GM12892 (cell line): ENCODE measurements at places on chromosomes 16 and 17.
A peak's percentile ranks its signal among the peaks of the same experiment; 100 is the strongest.

GRCh38 chr16:66961065-66961744 lies at the start of gene CES3:
Gene CES3, plus strand, starts transcription at chr16:66961266. Its CDS starts 42 bp downstream, at chr16:66961308.
- peak; percentile 47 for DNase-seq

GRCh38 chr16:69564845-69565670 lies 708 bp upstream of the NFAT5 start:
- DNase-seq: no peak

DNA sequence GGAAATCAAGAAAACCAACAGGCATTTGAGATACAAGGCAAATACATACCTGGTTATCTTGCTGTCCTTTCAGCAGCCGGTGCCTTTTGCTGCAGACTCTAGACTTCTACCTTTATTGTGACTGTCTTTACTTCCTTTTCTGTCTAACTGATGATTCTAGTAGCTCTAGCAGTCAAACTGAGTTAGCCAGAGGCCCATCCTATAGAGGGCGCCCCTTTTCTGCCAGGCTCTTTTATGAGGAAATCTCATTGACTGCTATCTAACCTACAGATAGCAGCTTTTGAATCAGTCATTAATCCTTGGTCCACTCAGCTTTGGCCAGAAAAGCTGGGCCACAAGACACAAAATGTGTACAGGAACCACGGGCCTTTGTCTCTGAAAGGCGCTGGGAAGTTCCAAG lies 87.5 kb upstream of the WSB1 start:
- DNase-seq: no peak

GRCh38 chr17:79005063-79005861 lies 4.3 kb downstream of the CANT1 start:
- no peak for DNase-seq

- DNase-seq: no peak
These were observed 43.1 kb downstream of the GLG1 start for GRCh38 chr16:74563828-74564263.

DNA sequence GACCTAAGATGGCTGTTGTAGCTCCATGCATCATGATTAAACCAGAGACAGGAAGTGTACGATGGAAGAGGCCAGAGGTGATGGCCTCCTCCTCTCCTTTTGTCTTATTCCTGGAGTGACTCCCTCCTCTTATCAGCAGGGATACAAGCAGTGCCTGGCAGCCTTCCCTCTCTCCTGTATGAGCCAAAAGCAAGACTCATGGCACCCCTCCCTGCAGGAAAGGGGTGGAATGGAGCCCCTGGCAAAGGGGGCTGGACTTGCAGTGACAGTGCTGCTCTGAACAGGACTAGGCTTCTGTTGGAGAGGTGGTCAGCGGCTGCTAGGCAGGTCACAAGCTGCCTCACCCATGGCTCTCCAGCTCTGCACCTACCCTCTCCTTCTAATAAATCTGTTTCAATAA lies 8.4 kb downstream of the TXNL4B start:
- DNase-seq: no peak

GRCh38 chr16:64182985-64183384 lies 938.9 kb downstream of the CDH11 start:
- no peak for DNase-seq

- no peak for DNase-seq
These were observed 36.5 kb downstream of the NCOR1 start for GRCh38 chr17:16178836-16179235.

DNA sequence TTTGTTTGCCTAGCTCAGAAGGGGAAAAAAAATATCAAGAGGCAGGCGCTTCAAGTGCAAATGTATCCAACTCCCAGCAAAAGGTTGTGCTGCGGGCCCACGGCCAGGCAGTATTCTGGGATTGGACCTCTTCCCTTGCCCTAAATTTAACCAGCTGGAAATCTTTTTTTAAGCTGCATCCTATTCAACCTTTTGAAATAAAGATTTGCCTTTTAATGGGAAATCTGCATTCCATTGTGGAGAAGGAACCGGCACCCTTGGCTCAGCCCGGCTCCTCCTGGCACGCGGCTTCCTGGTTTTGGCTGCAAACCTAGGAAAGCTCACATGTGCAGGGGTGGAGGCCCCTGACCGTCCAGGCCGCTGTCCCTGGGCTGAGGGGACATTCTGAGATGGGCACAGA lies 38.8 kb upstream of the ENPP7 start:
- no peak for DNase-seq

GRCh38 chr16:87080571-87081167 lies 236.5 kb downstream of the C16orf95 start:
- no peak for DNase-seq

DNA sequence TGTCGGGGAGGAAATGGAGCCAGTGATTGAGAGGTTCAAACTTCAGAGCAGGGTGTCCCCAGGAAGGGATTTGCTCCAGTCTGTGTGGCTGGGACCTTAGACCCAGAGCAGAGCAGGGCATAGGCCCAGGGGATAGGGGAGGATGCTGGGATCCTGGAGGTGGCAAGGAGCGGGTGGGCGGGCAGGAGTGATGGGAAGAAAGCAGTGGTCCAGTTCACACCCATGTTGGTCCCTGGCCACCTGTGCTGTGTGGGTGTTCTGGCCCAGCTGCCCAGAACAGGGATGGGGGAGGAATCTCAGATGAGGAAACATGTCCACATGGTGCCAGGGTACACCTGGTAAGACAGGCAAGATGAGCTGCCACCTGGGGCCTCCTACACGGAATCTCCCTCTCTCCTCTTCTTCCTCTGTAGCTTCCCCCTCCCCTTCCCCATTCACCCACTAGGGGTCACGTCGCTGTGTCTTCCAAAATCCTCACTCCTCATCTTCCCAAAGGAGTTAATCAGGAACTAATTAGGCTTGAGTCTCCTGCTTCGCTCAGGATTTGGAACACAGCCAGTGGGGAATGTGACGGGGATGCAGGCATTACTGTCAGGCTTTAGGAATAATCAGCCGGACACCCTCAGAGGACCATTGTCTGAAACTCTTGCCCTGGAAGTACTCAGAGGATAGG lies 2.3 kb downstream of the BEAN1 start:
- DNase-seq: no peak

DNA sequence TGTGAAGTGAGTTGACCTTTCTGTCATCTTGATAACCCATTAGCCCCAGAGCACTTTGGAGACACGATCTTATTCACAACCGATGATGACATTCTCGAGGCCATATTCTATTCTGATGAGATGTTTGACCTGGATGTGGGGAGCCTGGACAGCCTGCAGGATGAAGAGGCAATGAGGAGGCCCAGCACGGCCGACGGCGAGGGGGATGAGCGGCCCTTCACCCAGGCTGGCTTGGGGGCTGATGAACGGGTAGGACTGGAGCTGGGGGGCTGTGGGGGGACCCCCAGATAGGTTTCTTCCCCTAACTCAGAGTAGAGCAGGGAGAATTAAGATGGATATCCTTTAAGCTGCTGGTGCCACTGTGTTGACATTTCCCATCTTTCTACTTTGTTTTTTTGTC lies 201.7 kb downstream of the KATNIP start:
- DNase-seq: no peak

GRCh38 chr17:64081802-64082799 lies 47.8 kb downstream of the ERN1 start:
- DNase-seq: no peak

DNA sequence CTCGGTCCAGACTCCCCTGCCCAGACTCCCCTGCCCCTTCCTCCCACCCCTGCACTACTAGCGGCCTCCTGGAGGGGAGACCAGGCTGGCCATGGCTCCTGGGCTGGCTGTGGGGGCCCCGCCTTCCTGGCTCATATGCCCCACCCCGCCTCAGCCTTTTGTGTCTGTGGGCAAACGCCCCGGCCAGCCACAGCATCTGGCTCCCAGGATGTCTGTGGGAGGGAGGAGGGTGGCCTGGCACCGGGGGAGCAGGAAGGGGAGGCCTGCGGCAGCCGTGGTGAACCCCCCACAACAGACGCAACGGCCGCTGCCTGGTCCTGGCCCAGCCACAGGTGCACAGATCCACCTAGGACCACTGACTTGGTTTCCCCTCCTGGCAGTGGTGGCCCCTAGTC lies 32.9 kb downstream of the BAHCC1 start:
- DNase-seq: no peak

DNA sequence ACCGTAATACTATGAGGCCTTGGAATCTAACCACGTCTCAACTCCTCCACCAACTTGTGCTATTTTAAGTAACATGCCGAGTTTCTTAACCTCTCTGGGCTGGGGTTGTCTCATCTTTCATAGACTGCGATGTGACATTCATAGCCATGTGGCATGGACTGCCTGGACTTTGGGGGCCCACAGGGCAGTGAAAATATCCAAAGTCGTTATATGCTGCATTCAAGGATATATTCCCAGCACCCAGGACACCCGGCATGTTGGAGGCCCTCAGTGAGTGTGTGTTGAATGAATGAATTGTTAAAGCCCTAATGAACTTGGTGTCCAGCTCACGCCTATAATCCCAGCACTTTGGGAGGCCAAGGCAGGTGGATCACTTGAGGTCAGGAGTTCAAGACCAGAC lies 203.1 kb downstream of the CBLN1 start:
- no peak for DNase-seq

DNA sequence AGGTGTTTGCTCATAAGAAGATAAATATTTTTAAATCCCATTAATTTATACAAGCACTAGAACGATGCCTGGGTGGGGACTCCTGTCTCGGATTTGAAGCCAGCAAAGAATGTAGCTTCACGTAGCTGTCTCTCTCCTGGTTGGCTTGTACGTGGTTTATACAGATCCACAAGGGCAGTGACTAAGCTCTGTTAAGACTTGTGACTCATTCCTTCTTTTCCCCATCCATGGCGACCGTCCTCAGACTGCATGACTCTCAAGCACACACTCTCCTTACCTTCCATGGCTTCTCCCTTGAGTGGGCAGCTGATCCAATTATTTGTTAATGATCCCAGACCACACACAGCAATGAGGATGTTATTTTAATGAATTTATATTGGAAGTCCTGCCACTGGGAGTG lies 679.7 kb upstream of the SOX9 start:
- DNase-seq: no peak

DNA sequence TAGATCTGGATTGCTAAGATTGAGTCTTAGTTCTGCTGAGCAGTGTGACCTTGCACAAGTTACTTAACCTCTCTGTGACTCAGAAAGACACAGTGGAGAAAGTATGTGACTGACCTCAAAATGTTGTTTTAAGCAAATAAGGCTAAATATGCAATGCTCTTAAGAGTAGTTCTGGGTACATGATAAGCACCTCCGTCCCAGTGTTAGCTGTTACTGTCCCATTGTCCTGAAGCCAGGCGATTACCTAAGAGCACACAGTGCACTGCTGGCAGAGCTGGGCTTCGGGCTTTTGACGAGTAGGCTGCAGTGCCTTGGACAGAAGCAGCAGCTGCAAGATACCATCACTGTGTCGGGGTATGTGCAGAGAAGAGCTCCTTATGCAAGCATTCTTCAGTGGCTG lies 32.7 kb upstream of the FOXF1 start:
- DNase-seq: no peak

- no peak for DNase-seq
These were observed 11.0 kb upstream of the KRT19 start for GRCh38 chr17:41539071-41539492.

- no peak for DNase-seq
These were observed 138.0 kb downstream of the NLK start for GRCh38 chr17:28180449-28180848.

DNA sequence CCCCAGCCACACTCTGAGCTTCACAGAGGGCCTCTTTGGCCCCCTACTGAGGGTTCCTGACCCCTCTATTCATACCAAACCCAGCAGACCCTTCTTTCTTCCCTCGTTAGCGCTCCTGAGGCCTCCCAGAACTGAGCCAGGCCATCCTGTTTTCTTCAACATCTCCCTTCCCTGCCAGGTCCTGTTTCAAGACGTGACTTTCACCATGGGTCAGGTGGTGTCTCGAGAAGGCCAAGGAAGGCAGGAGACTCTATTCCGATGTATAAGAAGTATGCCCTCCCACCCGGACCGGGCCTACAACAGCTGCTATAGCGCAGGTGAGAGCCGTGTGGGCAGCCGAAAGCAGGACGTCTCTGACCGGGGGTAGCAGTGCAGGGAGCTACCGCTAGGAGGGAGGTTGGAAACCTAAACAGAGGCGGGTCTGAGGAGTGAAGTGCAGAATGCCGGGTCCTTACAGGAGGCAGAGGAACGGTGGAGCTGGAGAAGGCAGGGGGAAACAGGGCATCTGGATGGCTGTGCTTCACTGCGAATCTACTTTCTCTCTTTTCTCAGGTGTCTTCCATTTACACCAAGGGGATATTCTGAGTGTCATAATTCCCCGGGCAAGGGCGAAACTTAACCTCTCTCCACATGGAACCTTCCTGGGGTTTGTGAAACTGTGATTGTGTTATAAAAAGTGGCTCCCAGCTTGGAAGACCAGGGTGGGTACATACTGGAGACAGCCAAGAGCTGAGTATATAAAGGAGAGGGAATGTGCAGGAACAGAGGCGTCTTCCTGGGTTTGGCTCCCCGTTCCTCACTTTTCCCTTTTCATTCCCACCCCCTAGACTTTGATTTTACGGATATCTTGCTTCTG lies 1.3 kb upstream of the SENP3 start:
- no peak for DNase-seq

GRCh38 chr17:57288773-57289121 lies 32.4 kb downstream of the MSI2 start:
- DNase-seq: no peak

DNA sequence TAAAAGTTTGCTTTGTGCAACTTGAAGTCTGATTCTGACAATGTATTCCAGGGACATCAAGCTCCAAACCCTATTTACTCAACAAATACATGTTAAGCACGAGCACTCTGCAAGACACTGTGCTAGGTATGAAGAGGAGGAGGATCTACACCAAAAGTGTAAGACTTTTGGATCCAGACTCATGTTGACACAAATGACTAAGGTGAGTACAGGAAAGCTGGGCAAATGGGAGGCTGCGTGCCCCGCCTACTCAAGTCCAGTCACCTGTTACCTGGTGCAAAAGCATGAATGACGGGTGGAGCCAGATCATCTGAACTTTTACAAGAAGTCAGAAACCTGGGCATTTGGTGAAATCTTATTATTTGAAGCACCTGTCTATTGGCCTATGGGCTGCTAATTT lies 120.7 kb downstream of the ABCC12 start:
- DNase-seq: no peak

DNA sequence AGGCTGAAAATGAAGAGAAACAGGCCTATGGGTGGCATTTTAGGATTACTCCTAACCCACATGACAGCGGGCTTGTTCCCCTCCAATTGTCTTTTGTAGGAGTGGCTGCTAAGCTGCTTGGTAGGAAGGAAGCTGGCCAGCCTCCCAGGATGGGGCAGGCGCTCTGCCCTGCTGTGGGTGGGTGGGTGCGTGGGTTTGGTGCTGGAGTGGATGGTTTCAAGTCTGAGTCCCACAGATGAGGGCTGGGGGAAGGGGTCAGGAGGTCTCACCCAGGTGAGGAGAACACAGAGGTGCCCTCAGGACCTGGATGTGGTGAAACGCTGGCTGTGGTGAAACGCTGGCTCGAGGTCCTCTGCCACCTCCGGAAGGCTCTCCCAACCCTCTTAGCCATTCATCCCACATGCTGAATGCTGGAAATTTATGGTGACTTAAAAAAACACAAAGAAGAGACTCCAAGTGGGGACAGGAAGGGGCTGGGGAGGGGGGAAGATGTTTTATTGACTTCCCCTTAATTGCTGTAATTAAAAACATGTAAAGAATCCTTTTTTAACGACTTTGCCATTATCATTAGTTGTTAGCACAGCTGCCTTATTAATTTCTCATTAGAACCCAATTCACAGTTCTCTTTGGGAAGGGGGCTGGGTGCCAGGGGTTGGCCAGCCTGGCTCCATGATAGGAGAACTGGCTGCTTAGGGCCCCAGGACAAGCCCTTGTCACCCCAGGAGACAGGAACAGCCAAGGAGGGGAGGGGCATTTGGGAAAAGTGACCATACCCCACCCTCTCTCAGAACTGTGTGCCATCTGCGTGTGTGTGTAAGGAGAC lies 153.5 kb upstream of the CDC42EP4 start:
- no peak for DNase-seq

- DNase-seq: no peak
These were observed 43.6 kb downstream of the NOS2 start for GRCh38 chr17:27756467-27757371.
